ENCODE measurements at places on chromosomes 3 and 15.

GRCh38 chr15:75204340-75205063 lies 2.8 kb downstream of the C15orf39 start:
- peak; percentile 92 for DNase-seq

- no peak for DNase-seq
Observed at GRCh38 chr3:25449857-25450256, 21.8 kb downstream of the RARB start.

- no peak for DNase-seq
Observed at GRCh38 chr15:78619022-78619950, 1.5 kb downstream of the CHRNA3 start.

DNA sequence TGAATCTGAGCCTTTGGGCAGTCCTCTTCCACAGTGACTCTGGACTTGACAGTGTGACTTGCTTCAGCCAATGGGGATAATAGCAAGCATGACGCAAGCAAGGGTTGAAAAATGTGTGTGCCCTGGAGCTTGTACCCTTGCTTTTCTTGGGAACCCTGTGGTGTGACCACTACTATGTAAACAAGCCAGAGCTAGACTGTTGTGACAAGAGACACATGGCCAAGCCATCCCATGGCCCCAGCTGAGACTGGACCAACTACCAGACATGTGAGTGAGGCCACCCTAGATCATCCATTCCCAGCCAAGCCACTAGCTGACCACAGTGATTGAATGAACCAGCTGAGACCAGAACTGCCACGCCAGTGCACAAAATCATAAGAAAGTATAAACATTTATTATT lies 11.8 kb downstream of the MYO1E start:
- no peak for DNase-seq

- no peak for DNase-seq
Observed at GRCh38 chr3:28386049-28386448, 37.4 kb upstream of the AZI2 start.

DNA sequence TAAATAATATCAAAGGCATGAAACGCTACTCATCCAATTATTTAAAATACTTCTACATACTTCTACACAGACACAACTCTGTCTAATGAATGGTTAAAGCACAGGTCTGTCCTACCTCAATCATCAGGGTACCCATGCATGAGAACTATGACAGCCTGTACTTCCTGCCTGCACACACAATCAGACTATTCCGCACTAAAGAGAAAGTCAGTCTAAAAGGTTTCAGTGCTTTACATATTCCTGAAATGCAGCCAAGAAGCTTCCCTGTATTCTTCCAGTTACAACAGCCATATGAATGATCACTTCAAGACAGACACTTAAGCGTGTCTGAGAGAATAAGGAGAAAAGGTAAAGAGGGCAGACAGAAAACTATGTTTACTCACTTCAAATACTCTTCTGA lies 58.8 kb downstream of the TUBGCP4 start:
- DNase-seq = no peak

- DNase-seq = peak; percentile 64
Observed at GRCh38 chr3:56799251-56799882, 2.4 kb downstream of the ARHGEF3 start.

DNA sequence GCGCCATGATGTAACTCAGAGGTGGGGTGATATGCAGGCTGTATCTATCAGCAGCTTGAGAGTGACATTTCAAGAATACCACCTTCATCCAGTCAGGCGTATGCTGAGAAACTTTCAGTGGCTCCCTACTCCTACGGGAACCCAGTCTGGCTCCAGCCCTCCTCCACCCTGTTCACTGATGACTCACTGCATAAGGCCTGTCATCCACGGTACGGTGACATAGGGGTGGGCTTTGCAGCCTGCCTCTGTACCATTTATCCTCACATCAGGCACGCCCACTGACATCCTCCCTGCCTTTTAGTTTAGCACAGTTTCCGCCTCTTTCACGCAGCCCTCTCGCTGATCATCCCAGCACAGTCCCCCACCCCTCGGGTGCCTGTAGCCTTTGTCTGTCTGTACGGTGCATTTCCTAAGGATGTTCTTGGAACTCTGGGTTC lies 11.7 kb downstream of the PXYLP1 start:
- DNase-seq = no peak

- peak; percentile 60 for DNase-seq
Observed at GRCh38 chr3:85360742-85361387, 402.1 kb downstream of the CADM2 start.

- no peak for DNase-seq
Observed at GRCh38 chr3:108713009-108713516, 44.1 kb downstream of the RETNLB start.

DNA sequence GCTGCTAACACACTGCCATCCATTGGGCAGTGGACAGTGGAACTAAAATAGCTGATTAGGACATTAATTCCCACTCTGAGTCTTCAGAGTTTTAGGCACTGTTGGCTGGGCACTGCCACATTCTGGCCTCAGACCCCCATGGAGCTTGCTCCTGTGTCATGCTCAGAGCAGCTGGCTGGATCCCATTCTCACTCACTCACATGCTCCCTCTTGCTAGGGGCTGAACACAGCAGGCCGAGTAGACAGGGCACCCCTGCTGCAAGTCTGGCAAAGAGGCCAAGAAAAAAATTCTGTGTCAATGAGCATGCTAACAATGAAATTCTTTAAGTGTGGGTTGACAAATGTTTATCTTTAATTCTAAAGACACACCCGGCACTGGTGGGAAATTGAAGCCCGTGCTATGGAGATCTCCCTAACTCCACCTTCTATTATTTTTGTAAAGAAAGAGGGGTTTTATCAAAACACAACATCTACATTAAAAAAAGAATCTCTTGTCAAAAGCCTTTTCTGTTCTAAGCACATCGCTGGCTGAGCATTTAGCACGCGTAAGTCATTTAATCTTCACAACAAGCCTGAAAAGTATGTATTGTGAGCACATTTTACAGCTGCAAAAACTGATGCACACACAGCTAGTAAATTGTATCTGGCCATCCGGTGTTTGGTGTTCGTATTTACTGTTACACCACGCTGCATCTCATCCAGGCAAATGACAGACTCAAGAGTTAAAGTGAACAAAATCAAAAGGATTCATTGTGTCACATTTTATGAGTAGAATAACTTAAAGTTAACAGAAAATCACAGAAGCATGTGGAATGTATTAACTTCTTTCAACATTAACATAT lies 362.1 kb downstream of the PLOD2 start:
- no peak for DNase-seq

DNA sequence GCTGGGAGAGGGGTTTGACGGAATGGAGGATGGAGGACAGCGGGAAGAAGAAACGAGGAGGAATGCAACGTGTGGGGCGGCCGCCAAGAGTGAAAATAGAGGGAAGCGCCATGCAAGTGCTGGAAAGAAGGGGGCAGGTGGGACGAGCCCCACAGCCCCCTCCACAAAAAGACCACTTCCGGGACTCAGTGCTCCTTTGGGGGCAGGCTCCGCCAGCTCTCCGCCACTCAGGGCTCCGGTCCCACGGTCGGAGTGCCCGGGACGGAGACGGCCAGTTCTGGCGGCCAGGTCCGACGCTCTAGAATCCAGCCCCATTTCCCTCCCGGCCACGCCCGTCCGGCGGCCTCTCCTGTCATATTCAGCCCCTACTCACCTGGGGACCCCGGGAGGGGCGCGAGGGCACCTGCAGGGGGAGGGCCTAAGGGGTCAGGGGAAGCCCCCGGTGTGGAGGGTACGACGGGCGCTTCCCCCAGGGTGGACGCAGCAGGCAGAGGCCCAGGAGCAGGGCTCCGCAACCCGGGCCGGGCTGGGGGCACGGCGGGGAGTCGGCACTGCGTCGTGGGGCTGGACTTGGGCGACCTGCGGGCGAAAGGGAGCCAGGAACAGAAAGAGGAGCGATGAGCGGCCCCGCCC lies 25.5 kb upstream of the CSPG4 start:
- no peak for DNase-seq

GRCh38 chr3:69867941-69868505 lies 128.8 kb downstream of the MITF start:
- no peak for DNase-seq

DNA sequence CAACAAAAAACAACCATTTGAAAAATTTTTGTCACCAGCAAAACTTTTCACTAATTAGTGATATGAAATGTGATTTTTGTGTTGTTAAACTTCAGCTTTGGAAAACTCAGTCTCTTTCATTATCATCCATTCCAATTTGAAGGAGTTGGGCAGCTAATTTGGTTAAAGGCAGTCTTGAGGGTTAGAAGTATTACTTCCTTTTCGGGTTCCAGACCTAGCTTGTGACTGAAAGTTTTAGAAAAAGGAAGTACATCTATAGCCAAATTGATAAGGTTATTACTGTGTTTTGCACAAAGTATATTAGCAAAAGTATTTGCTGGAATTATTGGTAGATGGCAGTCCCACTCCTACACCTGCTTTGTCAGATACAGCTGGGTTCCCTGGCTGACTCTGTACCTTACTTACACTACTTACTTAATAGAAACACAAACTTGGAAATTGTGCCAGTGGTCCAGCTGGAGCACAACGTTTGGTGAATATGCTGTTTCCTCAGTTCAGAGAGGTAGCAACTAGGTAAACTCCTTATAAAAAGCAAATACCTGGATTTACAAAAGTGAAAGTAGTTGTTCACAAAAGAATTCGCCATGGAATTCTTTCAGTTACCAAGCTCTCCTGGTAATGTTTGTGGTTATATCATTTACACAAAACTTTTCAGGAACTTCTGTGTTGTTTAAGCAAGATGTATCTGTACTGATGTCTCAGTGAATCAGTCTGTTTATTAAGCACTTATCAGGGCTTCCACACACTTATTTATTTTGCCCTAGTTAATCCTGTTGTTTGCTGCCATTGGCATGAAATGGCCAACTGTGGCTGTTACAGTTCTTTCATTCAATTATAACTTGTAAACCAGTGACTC lies 31.6 kb downstream of the TIPARP start:
- DNase-seq = no peak

Measured in NCI-H510A treated with DMSO at 0.1 percent for 48 hours (cell line).